ENCODE measurements at places on chromosomes 4 and X.

DNA sequence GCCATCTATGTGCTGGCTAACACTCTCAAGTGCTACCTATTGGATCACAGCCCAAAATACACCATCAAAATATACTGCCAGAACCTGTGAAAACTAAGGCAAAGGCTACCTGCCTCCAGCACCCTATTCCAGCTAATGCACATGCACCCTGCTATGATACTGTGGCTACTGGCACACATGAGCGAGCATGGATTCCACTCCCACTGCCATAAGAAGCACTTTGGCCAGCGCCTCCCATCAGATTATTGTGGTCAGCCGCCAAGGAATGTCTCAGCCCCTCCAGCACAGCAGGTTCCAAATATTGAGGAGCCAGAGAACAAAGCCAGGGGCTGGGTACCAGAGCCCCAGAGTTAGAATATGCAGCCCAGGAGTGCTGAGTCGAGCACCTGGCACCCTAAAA lies 32.5 kb upstream of the TMPRSS11F start:
- DNase-seq, result no peak

- no peak for DNase-seq
Measured at GRCh38 chrX:112270991-112271390, 188.4 kb upstream of the TRPC5 start.

DNA sequence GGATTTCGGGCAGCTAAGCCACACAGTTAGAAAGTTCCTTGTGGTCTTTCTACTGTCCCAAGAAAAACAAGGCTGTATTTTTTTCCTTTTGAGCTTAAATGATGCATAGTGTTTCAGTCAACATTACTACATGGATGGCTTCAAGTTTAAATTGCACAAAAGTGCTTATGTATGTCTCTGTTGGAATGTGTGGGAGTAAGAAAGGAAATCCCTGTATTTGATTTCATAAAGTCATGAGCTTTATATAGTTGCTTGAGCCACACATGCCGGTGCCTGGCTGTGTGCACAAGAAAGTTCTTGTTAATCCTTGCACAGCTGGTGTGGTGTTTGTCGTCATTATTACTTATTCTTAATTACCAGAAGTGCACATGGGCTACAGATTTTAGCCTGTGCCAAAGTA lies 262.2 kb downstream of the ARHGAP10 start:
- DNase-seq, result no peak

GRCh38 chr4:20364969-20365368 lies 113.3 kb downstream of the SLIT2 start:
- DNase-seq, result no peak

- DNase-seq, result no peak
Measured at GRCh38 chrX:41025926-41026701, 59.1 kb upstream of the USP9X start.

GRCh38 chr4:108979759-108980158 lies 216.9 kb upstream of the ETNPPL start:
- no peak for DNase-seq

DNA sequence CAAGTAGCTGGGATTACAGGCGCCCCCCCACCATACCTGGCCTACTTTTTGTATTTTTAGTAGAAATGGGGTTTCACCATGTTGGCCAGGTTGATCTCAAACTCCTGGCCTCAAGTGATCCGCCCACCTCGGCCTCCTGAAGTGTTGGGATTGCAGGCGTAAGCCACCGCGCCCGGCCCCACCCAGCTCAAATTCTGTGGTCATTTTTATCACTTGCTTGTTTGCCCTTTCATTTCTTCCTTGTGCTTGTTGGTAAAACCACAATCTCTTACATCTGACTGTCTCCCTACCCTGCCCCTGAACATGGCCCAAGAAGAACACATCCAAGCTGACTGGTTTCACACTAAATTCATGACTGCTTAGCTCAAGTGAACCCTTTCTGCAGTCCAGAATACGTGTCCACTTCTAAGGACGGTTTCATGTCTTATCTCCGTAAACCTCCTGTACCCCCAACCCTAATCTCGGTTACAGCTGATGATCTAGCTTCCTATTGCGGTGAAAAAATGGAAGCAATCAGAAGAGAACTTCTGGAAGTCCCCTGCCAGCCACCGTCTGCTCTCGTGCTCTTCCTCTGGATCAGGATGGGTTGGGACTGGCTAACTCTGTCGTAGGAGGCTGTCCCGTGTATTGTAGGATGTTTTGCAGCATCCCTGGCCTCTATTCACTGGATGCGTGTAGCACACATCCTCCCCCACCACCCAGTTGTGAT lies 5.4 kb upstream of the RS1 start:
- DNase-seq, result no peak

DNA sequence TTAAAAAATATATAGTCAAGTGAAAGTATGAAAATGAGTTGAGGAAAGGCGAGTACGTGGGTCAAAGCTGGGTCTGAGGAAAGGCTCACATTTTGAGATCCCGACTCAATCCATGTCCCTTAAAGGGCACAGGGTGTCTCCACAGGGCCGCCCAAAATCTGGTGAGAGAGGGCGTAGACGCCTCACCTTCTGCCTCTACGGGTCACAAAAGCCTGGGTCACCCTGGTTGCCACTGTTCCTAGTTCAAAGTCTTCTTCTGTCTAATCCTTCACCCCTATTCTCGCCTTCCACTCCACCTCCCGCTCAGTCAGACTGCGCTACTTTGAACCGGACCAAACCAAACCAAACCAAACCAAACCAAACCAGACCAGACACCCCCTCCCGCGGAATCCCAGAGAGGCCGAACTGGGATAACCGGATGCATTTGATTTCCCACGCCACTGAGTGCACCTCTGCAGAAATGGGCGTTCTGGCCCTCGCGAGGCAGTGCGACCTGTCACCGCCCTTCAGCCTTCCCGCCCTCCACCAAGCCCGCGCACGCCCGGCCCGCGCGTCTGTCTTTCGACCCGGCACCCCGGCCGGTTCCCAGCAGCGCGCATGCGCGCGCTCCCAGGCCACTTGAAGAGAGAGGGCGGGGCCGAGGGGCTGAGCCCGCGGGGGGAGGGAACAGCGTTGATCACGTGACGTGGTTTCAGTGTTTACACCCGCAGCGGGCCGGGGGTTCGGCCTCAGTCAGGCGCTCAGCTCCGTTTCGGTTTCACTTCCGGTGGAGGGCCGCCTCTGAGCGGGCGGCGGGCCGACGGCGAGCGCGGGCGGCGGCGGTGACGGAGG lies at the start of gene FMR1:
Gene FMR1 (plus strand): TSS at position 728 of the 831 bp plus-strand sequence. CDS start 261 bp downstream, outside the sequence.
- peak; percentile 79 for DNase-seq

GRCh38 chr4:188986271-188986689 lies 847.0 kb downstream of the TRIML1 start:
- no peak for DNase-seq

DNA sequence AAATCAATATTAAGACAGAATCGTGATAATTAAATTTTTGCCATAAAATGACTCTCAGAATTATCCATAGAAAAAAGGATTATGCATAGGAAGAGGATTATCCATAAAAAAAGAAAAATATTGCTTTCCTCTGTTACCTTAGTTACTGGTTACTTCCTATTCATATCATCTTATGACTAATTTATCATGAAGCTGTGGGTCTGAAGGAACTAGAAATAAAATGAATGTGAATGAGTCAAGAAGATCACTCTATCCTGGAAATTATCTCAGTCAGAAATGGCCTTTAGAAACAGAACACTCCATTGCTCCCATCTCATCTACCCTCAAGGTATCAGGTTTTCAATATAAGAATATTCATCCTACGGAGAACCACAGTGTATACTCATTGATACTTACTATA lies 19.4 kb downstream of the RPS6KA6 start:
- DNase-seq, result no peak

- DNase-seq, result no peak
Measured at GRCh38 chr4:115234405-115235093, 121.1 kb upstream of the NDST4 start.

DNA sequence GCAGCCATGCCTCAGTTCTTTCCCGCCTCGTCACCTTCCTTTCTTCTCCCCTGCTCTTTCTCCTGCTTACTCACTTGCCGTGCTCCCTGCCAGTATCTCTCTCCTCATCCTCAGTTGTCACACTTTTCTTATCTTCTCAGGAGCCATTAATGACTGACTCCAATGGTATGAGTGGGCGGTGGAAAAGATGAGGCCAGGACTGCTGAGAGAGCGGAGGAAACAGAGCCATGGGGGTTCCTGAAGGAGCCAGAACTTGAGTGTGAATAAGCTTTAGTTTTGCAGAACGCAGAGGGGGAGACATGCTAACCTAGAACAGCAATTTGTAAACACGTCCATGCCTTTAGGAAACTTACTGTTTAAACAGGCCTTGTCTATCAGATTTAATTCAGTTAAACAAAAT lies 126.5 kb downstream of the CHIC2 start:
- no peak for DNase-seq

DNA sequence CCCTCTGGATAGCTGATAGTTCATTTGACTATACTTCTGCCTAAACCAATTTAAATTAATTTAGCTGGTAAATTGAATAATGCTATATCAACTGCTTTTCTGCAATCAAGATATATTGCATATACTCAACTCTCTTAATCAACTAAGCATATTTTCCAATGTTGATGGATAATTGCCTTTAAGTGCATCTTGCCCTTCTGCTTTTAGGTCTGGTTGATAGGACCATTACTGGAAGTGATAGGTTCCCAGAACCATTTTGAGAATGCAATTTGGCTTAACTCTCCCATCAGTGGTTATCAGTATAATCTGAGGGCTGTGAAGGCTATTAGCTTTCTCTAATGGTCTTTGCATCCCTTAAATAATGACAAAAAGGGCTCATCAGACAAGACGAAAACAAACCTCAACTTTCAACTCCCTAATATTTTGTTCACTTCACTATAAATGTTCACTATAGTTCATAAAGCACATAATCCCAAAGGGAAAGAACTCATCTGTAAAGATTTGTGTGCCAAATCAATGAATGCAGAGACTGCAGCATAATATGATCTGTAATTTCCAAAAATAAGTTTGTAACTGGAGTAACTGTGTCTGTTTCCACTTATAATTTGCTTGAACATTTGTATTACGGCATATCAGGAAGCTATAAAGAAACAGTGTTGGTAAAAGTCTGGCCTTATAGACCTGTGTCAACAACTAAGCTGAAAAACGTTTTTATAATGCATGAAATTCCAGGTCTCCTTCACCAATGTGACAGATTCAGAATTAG lies 273.6 kb downstream of the FBXO8 start:
- DNase-seq, result no peak

GRCh38 chrX:132209527-132209926 lies 9.7 kb downstream of the RAP2C start:
- no peak for DNase-seq

DNA sequence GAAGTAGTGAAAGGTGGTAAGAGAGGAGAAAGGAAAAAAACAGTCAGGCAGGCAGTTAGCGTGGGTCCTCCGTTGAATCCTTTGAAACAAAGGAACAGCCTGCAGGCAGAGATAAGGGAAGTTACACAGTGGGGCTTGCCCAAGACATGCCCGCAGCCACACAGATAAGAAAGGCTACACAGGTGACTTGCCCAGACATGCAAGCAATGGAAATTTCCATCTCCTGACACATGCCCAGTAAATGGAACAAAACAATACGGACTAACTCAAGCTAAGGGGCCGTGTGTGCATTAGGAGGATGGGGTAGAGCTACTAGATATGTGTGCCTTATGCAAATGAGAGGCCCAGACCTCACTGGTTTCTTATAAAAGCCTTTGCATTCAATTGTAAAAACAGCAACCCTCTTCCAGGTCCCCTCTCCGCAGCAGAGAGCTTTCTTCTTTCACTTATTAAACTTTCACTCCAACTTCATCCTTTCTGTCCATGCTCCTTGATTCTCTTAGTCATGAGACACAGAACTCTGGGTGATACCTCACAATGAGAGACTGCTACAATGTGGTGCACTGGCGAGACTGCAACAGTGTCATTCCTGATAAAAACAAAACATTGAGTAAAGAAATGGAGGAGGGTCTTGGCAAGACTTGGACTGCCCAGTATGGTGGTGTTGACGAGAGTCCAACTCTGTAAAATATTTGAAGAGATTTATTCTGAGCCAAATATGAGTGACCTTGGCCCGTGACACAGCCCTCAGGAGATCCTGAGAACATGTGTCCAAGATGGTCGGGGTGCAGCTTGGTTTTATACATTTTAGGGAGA lies 997.4 kb upstream of the PRKX start:
- peak; percentile 25 for DNase-seq

DNA sequence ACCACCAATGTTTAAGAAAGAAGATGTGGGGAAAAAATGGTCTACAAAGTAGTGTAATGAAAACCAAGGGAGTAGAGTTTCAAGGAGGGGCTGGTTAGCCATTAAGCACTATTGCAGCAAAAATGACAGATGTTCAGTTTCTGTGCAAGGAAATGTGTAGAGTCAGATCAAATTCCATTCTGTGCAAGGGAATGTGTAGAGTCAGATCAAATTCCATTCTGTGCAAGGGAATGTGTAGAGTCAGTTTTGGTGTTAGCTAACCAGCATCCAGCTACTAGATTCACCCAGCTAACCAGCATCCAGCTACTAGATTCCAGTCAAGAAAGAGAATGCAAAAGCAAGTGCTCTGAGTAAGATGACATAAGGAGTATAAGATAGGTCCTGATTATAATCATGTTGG lies 208.8 kb downstream of the COX18 start:
- DNase-seq, result no peak

DNA sequence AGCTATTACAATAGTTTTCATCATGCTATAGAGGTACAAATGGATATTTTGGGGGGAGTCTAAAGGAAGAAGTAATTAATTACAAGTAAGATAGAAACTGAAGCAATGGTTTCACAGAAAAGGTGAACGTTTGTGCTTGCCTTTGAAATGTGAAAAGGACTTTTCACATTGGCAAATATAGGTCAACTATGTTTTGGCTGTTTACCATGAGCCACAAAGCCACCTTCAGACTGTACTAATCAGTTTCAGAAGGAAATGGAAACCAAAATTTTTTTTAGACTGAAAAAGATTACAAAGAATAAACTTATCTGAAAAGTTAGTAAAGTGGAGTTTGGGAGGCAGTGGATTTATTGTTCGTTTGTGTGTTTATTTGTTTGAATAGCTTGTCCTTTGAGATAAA lies 32.1 kb downstream of the SYTL5 start:
- DNase-seq, result no peak

GRCh38 chrX:39551762-39552161 lies 546.0 kb downstream of the BCOR start:
- DNase-seq, result no peak

DNA sequence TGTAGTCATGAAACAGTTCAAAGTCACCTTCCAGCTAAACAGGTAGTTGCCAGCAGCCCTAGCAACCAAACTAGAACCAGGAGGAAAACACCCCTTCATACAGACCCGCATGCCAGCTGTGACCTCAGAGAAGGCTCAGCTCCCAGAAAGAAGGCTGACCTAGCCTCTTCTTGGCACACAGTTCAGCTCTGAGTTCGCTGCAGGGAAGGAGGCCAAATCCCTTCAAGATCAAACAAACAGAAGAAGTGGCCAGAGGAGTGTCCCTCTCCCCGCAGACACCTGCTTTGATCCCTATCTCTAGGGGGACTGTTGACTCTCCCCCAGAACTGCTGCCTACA lies 56.0 kb downstream of the HADH start:
- no peak for DNase-seq

GRCh38 chr4:6617246-6617645 lies 23.2 kb upstream of the MRFAP1 start:
- no peak for DNase-seq
